CD4-positive, alpha-beta memory T cell (primary cell): ENCODE measurements at places on chromosomes 7 and 10.

GRCh38 chr10:35217455-35217854 lies 90.8 kb downstream of the CREM start:
- DNase-seq: no peak
- H3K27ac ChIP-seq: no peak overlapping the region
- H3K4me3 ChIP-seq: no peak overlapping the region
- peaks cover 9% of the 10 kb centered on the region for H3K4me1 ChIP-seq
- no peaks in the 10 kb centered on the region for H3K36me3 ChIP-seq

GRCh38 chr10:92074126-92074887 lies 150.7 kb downstream of the BTAF1 start:
- no peak for DNase-seq
- no peak overlapping the region for H3K27ac ChIP-seq
- H3K4me1 ChIP-seq: no peaks in the 10 kb centered on the region
- H3K4me3 ChIP-seq: no peak overlapping the region
- H3K36me3 ChIP-seq: no peaks in the 10 kb centered on the region

- no peak overlapping the region for H3K27ac ChIP-seq
- no peaks in the 10 kb centered on the region for H3K27me3 ChIP-seq
- DNase-seq: no peak
- H3K4me3 ChIP-seq: no peak overlapping the region
Observed at GRCh38 chr7:56213574-56213973, 97.4 kb upstream of the NUPR2 start.

DNA sequence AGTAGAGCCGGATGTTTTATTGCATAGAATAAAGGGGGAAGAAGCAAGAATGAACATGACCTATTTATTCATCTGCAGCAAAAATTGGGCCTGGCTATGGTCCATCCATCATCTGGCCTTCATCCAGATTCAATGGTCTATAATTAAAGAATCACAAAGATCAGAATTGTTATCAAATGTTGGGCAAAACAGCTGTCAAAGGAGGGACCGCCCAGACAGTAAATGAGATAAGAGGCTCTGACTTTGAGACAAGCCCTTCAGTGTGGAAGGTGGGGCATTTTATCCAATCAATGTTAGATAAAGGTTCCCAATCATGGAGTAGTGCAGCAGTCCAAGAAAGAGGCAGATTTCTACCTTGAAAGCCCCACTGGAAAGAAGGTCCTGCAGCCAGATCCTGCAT lies 153.5 kb downstream of the PARD3 start:
- no peaks in the 10 kb centered on the region for H3K36me3 ChIP-seq
- no peak overlapping the region for H3K27ac ChIP-seq
- no peaks in the 10 kb centered on the region for H3K27me3 ChIP-seq
- H3K4me1 ChIP-seq: no peaks in the 10 kb centered on the region

GRCh38 chr7:94656925-94657731 lies 1.2 kb upstream of the SGCE start:
- H3K36me3 ChIP-seq: no peaks in the 10 kb centered on the region
- H3K27ac ChIP-seq: no peak overlapping the region
- H3K4me3 ChIP-seq: peak overlapping the region; percentile 30

GRCh38 chr10:44206127-44206818 lies 178.6 kb downstream of the CXCL12 start:
- H3K27me3 ChIP-seq: no peaks in the 10 kb centered on the region
- H3K36me3 ChIP-seq: no peaks in the 10 kb centered on the region
- no peak for DNase-seq
- no peak overlapping the region for H3K27ac ChIP-seq
- no peak overlapping the region for H3K4me3 ChIP-seq

- H3K27me3 ChIP-seq: no peaks in the 10 kb centered on the region
- H3K36me3 ChIP-seq: no peaks in the 10 kb centered on the region
- H3K27ac ChIP-seq: no peak overlapping the region
- no peak for DNase-seq
- no peak overlapping the region for H3K4me3 ChIP-seq
Observed at GRCh38 chr7:18531539-18531938, 36.0 kb downstream of the HDAC9 start.

GRCh38 chr7:85156661-85157208 lies 30.1 kb downstream of the SEMA3D start:
- H3K36me3 ChIP-seq: no peaks in the 10 kb centered on the region
- H3K4me3 ChIP-seq: no peak overlapping the region
- no peak overlapping the region for H3K27ac ChIP-seq

DNA sequence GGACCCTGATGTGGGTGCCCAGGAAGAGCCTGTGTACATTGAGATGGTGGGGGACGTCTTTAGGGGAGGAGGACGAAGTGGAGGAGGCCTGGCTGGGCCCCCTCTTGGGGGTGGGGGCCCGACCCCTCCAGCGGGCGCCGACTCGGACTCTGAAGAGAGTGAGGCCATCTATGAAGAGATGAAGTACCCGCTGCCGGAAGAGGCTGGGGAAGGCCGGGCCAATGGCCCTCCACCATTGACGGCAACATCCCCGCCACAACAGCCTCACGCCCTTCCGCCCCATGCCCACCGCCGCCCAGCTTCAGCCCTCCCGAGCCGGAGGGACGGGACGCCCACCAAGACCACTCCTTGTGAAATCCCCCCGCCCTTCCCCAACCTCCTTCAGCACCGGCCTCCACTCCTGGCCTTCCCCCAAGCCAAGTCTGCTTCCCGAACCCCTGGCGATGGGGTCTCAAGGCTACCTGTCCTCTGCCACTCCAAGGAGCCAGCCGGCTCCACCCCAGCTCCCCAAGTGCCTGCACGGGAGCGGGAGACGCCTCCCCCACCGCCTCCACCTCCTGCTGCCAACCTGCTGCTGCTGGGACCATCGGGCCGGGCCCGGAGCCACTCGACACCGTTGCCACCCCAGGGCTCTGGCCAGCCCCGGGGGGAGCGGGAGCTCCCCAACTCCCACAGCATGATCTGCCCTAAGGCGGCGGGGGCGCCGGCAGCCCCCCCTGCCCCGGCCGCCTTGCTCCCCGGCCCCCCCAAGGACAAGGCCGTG lies 4.8 kb downstream of the NYAP1 start:
- H3K4me3 ChIP-seq: no peak overlapping the region
- DNase-seq: no peak
- H3K4me1 ChIP-seq: peaks cover 15% of the 10 kb centered on the region
- H3K27me3 ChIP-seq: no peaks in the 10 kb centered on the region
- H3K27ac ChIP-seq: no peak overlapping the region
- no peaks in the 10 kb centered on the region for H3K36me3 ChIP-seq

DNA sequence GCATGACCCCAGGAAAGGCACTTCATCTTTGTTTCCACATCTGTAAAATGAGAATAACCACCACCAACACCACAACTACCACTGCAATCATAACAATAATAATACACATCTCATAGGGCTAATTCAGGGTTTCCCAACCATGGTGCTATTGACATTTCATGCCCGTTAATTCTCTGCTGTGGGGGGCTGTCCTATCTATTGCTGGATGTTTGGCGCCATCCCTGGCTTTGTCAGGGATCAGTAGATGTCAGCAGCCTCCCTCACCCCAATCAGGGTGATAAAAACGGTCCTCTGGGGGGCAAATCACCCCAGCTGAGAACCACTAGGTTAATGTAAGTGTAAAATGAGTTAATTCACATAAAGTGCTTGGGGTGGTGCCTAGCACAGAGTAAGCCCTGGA lies 145.8 kb downstream of the EMX2 start:
- no peak overlapping the region for H3K27ac ChIP-seq
- no peaks in the 10 kb centered on the region for H3K4me1 ChIP-seq
- no peaks in the 10 kb centered on the region for H3K27me3 ChIP-seq
- no peak for DNase-seq

DNA sequence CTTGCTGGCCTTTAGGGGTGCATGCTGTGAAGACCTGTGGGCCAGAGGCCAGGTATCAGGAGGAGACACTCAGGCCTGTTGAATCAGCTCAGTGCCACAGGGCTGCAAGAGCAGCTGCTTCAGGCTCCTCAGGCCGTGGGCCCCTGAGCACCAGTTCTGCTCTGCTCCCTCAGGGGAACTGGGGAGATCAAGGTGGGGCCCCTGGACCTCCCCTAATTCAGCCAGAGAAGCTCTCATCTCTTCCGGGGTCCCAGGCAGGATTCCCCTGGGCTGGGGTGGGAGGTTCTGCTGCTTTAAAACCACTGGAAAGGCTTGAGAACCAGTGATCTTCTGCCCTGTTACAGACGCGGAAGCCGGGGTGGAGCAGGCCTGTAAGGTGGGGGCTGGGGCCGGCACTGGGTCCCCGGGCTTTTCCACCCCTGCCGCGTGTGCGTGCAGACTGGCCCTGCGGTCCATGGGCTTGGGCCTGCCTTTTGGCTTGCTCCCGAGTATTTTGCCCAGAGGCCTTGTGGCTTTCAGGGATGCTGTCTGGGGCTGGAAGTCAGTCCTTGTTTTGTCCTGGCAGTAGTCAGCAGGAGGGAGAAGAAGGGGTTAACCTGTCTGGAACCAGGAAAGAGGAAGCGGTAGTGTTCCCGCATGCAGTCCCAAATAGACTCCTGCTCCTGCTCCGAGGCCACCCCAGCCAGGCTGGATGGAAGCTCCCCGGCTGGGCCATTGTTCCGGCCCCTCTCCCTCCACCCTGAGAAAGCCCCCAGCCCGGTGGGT lies 74.3 kb downstream of the LHPP start:
- H3K4me1 ChIP-seq: peaks cover 4% of the 10 kb centered on the region
- H3K27me3 ChIP-seq: no peaks in the 10 kb centered on the region
- no peak overlapping the region for H3K27ac ChIP-seq
- DNase-seq: no peak
- no peaks in the 10 kb centered on the region for H3K36me3 ChIP-seq

DNA sequence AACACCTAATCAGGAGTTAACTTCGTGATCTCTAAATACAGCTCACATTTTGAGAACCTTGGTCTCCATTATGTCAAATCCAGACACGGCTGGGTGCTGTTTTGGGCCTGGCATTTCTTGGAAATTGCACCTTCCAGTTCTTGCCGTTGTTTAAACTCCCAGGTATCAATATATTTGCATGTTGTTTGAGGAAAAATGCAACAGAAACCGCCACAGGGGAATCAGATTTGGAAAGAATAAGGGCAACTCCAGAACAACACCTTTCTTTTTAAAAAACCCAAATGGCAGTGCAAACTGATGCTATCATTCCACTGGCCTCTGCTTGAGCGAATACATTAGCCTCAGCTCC lies 162.0 kb downstream of the FGFR2 start:
- H3K4me1 ChIP-seq: no peaks in the 10 kb centered on the region
- no peaks in the 10 kb centered on the region for H3K36me3 ChIP-seq
- DNase-seq: no peak
- H3K27ac ChIP-seq: no peak overlapping the region
- H3K27me3 ChIP-seq: no peaks in the 10 kb centered on the region

- peaks cover 9% of the 10 kb centered on the region for H3K36me3 ChIP-seq
- no peak overlapping the region for H3K4me3 ChIP-seq
- no peak overlapping the region for H3K27ac ChIP-seq
- DNase-seq: no peak
- H3K4me1 ChIP-seq: peaks cover 45% of the 10 kb centered on the region
Observed at GRCh38 chr7:100124301-100125230, 2.2 kb upstream of the MBLAC1 start.

GRCh38 chr7:142685877-142686508 lies 63.3 kb upstream of the PRSS1 start:
- H3K27me3 ChIP-seq: no peaks in the 10 kb centered on the region
- no peak for DNase-seq
- peaks cover 18% of the 10 kb centered on the region for H3K4me1 ChIP-seq
- no peaks in the 10 kb centered on the region for H3K36me3 ChIP-seq
- H3K27ac ChIP-seq: no peak overlapping the region
- no peak overlapping the region for H3K4me3 ChIP-seq

- H3K27ac ChIP-seq: no peak overlapping the region
- peaks cover 22% of the 10 kb centered on the region for H3K4me1 ChIP-seq
Observed at GRCh38 chr10:103278862-103279298, 1.9 kb downstream of the INA start.

- no peak overlapping the region for H3K4me3 ChIP-seq
- H3K27ac ChIP-seq: no peak overlapping the region
- H3K27me3 ChIP-seq: no peaks in the 10 kb centered on the region
- no peak for DNase-seq
- H3K4me1 ChIP-seq: no peaks in the 10 kb centered on the region
Observed at GRCh38 chr10:21823617-21824016, 179.9 kb downstream of the DNAJC1 start.
